ENCODE measurements at places on chromosomes 3 and 15.

- no peak for DNase-seq
Measured at GRCh38 chr3:131458653-131459052, 44.1 kb downstream of the MRPL3 start.

DNA sequence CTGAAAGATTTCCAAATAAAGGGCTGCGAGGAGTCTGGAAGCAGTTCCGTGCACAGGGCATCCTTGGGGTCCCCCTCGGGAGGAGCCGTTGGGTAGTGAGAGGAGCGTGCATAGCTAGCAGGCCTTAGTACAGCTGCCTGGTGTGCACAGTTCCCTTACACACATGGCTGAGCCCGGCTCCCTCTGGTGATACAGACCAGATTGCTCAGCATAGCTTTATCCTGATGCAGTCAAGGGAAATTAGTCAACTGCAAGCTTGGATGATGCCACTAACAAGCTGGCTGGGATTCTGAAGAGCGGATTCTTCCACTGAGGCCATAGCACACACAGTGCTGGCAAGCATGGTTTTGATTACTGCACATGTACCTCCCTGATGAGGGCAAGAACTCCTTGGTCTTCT, 349.4 kb downstream of the LRTM1 start:
- no peak for DNase-seq

GRCh38 chr15:78922527-78922926, 22.3 kb downstream of the CTSH start:
- DNase-seq = no peak

GRCh38 chr3:197749315-197749600, 425 bp upstream of the FYTTD1 start:
- DNase-seq = peak; percentile 82

DNA sequence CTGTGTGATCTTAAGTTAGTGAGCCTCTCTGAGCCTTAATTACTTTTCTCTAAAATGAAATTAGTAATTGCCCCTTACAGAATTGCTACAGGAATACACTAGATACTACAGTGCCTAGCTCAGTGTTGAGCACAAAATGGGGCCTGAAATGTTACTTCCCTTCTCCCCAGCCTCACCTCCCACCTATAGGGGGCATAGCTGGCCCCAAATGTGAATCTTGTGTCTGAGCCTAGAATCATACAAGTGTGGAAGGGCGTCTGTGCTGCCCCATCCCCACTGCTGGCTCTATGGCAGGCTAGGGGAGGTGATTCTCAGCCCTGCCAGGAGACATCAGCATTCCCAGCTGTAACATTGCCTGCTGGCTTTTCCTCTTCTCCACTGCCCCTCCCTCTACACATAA, 42.7 kb downstream of the IFT122 start:
- DNase-seq = no peak

GRCh38 chr3:28590216-28590615, 241.6 kb upstream of the AZI2 start:
- no peak for DNase-seq

DNA sequence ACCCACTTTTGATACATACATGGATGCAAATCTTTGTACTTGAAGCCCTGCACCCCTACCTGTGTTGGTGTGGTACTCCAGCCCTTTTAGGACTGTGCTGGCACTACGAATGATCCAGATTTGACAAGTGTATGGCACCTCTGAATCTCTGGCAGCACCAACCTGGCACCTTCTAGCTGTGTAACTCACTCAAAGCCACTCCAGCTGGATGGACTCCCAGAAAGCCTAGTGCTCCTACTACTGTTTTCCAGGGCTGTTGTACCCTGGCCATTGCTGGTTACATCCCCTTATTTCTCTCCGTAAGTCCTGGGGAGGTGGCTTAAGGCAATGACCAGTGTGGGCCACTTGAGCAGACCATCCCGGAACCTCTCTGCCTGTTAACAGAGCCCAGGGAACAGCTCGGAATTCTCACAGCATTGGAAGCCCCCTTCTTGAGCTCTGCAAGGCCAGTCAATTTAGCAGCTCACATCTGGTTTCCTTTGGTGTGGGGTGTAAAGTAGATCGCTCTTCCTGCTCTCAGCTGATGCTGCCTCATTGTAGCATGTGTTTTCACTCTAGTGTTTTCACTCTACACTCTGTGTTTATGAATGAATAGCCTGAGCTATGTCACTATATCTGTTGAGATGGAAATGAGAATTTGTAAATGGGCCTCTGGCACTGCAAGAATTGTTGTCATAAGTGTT, 12.2 kb downstream of the CALML4 start:
- no peak for DNase-seq

DNA sequence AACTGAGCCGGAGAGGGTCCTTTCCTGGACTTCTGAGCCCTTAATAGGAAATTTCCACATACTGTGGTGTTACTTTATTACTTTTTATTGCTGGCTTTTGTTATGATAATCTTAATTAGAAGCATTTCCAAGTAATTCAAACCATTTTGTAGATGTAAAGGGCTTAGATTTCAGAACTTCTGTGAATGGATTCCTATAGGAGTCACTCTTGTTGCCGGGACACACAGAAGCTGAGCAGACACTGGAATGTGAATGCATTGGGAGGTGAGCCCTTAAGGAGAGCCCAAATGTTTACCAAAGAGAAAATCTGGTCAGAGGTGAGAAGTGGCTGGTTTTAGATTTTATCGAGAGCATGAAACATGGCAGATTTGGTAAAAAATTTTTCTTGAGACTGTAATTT, 87.4 kb downstream of the FNDC3B start:
- DNase-seq = no peak

- no peak for DNase-seq
Measured at GRCh38 chr3:156750191-156750873, 75.8 kb upstream of the LEKR1 start.

DNA sequence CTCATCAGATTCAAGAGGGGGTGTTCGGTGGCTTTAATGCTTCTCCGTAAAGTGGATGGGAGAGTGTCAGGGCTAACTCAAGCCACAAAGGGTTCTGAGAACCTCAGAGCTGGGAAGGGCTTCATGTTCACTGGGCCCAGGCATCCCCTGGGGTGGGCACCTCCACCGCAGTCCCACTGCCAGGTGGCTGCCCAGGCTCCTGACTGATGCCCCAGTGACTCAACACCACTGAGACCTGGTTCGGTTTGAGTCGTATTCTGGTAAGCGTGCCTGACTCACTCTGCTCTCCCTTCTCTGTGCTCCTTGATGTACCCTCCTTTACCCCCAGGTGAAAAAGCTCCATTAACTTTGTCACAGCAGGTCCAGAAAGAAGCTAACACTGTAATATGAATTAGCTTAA, 304.6 kb downstream of the RPLP1 start:
- no peak for DNase-seq

DNA sequence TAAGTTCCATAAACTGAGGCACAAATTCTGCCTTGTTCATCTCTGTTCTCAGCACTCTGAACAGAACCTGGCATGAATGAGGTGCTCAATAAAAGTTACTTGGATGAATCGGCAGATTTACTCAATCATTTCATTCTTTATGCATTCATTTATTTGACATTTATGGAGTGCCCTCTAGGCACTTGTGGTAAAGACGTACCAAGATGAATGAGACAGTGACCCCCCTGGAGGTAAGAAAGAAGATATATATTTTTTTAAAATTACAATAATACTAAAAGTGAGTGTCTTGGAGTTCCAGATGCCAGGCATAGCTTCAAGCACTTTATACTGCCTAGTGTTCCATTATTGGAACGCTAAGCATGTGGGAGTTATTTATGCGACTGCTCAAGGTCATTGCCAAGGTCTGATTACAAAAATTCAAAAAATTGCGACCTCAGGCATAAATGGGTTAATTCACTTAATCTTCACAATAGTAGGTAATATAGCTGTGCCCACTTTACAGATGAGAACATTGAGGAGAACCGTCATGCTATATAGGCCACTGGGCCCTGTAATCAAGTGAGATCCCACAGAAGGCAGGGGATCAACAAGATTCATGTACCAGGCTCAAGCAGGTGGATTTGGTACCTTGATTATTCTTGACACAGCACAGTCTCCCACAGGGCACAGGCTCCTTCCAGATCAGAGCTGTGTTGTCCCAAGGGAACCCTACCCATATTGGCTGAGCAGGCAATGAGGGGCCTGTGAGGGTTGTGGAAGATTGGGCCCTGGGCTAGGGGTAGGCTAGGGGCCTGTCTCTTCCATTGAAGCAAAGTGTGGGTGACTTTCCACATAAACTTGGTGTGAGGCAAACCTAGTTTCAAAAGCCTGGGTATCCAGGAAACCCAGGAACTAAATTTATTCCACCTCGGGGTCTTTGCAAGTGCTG, 10.7 kb downstream of the XIRP1 start:
- DNase-seq = no peak

DNA sequence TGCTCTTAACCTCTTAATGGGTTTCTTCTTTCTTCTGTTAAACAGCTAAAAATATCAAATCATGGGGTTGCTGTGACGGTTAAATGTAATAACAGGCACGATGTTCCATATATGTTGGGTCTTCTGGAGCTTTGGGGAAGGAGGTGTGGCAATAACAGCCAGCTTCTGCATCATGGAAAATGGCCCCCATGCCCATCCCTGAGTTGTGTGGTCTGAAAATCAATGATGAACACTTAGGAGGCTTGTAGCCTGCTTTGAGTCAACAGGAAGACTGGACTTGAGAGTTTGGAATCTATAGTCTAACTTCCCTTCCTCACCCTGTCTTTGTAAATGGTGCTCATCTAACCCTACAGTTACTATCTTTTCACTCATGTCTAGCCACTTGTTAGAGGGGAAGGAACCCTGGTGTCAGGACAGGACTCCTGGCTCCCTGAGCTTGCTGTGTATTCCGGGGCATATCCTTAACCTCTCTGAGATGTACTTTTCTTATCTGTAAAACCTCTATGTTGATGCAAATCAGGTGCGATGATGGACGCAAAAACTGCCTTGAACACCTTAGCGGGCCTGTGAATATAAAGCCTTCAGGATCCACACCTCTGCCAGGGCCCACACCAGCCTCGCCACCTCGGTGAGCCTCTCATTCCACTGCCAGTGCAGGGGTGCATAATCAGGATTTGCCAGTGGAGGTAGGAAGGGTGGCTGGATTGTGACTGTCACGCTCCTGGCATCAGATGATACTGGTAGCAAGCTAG, 27.5 kb downstream of the SMAD3 start:
- DNase-seq = no peak

GRCh38 chr3:195542316-195542697, 818 bp downstream of the PPP1R2 start:
- DNase-seq = no peak

DNA sequence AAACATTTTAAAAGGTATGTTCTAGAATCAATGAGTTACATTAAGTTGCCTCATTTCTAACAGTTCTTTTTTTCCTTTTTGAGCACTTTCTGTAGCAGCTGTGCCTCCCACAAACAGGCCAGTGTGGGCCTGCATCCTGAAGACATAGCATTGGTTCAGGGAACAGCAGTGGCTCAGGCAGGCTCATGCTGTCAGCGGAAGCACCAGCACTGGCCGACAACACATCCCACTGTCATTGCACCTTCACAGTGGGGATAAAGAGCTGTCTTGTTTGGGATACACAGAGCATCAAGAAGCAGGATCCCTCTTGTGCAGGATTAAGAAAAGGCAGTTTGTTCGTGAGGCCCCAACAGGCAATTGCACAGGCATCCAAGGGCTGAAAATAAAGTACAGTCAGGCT, 123.3 kb downstream of the MOBP start:
- no peak for DNase-seq

GRCh38 chr3:9279966-9280365, 30.5 kb upstream of the SRGAP3 start:
- DNase-seq = peak; percentile 3

GRCh38 chr3:151228666-151229040, 25.6 kb upstream of the GPR171 start:
- DNase-seq = no peak

- no peak for DNase-seq
Measured at GRCh38 chr3:18556001-18556408, 130.9 kb upstream of the SATB1 start.

GRCh38 chr3:69819282-69819681, 80.0 kb downstream of the MITF start:
- no peak for DNase-seq

GRCh38 chr15:57973534-57973933, 92.0 kb downstream of the ALDH1A2 start:
- DNase-seq = no peak

GRCh38 chr3:59749291-59749690, 699.5 kb upstream of the CFAP20DC start:
- DNase-seq = no peak

Measured in NCI-H1092 (cell line).